ENCODE measurements at places on chromosomes 2 and 18.

DNA sequence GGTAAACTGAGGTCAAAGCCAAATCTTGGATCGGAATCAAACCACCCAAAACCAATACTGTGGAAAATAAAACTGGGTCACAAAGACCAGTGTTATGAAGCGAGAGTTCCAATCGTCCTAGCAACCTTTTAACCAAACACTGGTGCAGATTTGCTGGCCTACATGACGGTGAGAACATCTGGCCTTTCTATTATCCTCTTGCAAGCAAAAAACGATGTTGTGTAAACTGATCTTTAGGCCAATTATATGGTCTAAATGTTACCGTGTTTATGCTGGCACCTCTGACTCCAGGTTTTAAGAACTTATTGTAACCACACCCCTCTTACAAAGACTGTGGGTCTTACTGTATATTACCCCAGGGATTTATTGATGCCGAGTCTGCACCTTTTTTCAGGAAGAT is 145.9 kb downstream of the GFPT1 start:
- no peak for DNase-seq

GRCh38 chr2:170733798-170734600 is 18.9 kb downstream of the SP5 start:
- no peak for DNase-seq

DNA sequence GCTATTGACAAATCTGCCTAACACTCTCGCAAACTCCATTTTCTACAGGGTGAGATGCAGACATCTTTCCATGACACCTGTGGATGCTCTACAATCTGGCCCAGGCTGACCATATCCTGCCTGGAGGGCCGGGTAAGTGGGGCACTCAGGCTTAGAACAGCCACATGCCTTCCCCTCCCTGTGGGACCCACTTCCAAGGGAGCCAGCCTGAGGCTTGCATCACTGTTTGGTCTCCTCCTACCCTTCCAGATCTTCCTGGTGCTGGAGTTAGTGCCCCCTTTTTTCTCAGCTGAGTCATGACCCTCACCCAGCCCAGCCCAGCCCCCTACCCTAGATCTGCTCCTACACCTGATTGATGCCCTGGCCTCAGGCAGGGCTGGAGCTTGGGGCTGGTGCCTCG is 150.2 kb upstream of the MSH6 start:
- no peak for DNase-seq

- DNase-seq: no peak
Observed at GRCh38 chr18:8322486-8322885, 286.8 kb upstream of the RAB12 start.

DNA sequence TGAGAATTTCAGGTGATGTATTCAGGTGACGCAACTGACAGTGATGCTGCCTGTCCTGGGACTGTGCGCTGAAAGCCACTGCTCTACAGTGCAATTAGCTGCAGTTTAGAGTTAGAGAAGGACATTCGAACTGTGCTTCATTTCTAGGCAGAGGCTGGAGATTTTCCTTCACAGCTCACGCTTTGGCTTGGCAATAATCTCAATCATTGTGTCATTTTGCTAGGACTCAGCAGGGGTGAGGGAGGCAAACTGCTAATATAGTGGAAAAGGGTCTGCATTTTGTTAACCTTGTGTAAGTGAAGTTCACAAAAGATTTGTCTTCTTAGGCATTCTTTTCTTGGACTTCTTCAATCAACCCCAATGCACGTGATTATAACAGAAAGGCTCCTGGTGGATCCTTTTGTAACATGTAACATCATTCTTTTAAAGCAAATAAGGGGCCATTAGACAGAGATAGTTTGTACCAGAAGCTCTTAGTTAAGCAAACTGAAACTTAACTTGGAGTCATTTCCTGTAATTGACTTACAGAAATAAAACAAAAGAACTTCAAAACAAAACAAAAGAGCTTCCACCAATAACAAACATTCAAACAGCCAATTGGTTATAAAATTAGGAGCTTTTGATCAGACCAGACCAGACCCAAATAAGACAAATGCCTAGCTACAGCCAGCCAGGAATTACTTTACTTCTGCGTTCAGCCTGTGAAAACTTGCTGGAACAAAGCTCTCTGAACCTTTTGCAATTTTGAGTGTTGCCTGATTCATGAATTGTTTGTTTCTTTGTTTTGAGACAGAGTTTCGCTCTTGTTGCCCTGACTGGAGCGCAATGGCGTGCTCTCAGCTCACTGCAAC is 1376.3 kb upstream of the CELF4 start:
- no peak for DNase-seq

GRCh38 chr2:55923091-55923981 is at the start of gene EFEMP1:
Gene EFEMP1, minus strand, starts transcription at chr2:55923782. Its CDS starts 1,342 bp downstream, at chr2:55922440.
- DNase-seq: peak; percentile 62

- no peak for DNase-seq
Observed at GRCh38 chr2:215358891-215359575, 47.2 kb downstream of the ATIC start.

GRCh38 chr2:227461811-227462461 is 10.0 kb upstream of the AGFG1 start:
- DNase-seq: no peak

- no peak for DNase-seq
Observed at GRCh38 chr2:203983064-203983715, 46.6 kb downstream of the ICOS start.

Data from fibroblast of skin of right quadriceps (primary cell).